EL (cell line): ENCODE measurements at places on chromosomes 6 and 20.

DNA sequence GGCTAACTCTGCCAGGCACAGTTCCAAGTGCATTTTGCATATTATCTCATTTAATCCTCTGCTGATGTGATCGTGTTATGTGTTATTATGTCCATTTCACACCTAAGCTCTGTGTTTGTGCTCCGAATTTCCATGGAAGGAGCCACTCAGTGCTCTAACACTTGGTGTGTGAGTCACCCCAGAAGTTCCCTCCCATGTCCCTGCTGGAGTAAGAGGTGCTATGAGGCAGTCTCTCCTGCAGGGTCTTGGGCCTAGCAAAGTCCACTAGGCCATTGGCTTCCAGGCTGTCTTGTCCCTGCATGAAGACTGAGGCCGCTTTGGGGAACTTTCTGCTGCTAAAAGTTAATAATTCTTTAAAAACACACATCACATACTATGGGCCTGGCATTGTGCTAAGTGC lies 405.9 kb upstream of the SULF2 start:
- DNase-seq: no peak

DNA sequence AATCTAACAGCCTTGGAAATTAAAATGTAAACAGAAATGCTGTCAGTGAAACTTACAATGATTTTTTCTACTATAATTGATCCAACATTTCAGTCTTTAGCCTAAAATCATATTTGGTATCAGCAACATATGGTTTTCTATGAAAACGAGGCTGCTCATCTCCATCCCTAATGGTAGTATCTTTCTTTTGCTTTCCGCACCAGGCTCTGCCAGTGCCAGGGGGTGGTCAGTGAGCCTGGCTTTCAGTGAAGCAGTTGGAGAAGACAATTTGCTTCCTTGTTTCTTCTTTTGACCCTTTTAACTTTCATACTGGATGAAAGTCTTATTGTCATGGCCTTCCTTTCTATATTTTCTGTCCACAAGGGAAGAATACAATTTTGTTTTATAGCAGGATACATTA lies 258.4 kb downstream of the ARID1B start:
- DNase-seq: no peak

GRCh38 chr20:40111282-40111681 lies 577.8 kb downstream of the MAFB start:
- DNase-seq: no peak

GRCh38 chr6:4370066-4370465 lies 234.7 kb upstream of the ECI2 start:
- peak; percentile 95 for DNase-seq

DNA sequence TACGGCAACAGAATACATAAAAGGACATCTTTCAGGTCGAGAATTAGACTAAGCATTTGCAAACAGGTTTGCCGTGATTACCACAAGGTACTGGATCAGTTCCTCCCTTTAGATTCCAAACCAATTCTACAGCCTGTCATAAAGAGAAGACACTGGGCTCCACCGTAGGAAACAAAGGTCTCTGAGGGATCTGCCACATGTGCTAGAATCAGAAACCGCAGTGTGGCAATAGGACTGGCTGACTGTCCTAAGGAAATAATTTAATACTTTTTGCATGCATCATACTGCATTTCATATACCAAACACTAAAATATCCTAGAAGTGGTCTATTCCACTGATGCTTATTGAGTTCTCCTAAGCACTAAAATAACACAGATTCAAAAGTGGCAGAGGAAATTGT lies 59.2 kb downstream of the POPDC3 start:
- peak; percentile 35 for DNase-seq

GRCh38 chr6:6875818-6876470 lies 231.8 kb upstream of the RREB1 start:
- DNase-seq: peak; percentile 88

DNA sequence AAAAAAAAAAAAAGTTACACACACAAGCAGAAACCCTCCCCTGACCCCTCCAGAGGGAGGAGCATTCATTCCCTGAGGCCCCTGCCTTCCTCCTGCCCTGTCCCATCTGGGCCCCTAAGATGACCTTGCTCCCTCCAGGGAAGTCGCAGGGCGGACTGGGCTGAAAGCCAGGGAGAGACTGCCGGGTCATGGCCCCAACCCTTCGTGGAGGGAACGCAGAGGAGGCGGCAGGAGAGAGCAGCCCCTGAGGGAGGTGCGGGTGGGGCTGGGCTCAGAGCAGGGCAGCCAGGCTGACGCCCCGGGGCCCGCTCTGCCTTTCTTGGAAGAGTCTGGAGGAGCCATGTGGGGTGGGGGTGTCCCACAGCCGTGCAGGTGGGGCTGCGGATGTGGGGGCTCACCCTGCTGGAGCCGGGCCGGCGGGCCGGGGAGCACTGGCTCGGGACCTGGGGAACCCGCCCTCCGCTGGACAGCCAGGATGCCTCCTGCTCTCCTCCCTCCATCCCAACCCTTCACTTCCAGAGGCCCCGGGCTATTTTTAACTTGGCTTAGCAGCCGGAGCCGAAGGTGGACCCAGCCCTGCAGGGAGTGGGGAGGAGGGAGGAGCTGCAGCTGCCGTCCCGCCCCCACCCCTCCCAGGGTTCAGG lies 15.0 kb upstream of the ABHD16B start:
- DNase-seq: peak; percentile 54

GRCh38 chr6:106913676-106914280 lies 60.8 kb downstream of the CD24 start:
- no peak for DNase-seq

DNA sequence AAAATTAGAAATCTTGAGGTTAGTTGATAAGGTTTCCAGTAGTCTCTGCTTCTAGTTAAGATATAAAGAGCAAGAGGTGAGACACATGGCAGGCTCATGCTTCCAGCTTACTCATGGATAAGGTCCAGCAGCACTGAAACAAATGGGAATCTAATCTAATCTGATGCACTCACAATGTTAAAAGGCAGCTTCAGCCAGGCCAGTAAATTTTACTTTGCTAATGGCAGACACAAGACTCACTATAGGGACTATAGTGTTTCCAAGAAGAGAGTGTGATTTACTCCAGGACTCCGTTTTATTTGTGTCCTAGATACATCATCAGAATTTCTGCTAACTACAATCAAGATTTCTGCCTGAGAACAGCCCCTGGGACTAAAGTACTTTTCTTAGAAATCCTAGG lies 324.8 kb downstream of the SMOC2 start:
- DNase-seq: no peak

DNA sequence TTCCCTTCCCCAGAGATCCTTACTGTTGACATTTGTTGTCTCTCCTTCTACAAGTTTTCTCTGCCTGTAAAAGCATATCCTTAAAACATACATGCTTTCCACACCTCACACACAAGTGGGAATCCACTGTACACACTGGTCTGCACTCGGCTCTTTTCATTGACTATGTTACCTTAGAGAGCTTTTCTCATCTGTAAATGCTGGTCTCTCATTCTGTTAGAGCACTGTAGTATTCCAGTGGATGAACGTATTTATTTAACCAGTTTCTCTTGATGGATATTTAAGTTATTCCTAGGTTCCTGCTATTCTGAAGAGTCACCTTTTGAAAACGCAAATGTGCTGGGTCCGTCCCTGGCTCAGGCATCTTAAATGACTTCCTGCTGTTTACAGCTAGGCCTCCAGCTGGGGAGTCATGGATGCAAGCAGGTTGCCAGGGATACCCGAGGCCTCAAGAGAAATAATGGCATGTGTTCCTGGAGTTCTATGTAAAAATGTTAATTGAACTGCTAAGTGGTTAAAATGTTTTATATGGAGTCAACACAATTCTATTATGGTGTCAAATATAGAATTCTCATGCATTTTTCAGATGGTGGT lies 61.1 kb upstream of the TGM3 start:
- DNase-seq: no peak

DNA sequence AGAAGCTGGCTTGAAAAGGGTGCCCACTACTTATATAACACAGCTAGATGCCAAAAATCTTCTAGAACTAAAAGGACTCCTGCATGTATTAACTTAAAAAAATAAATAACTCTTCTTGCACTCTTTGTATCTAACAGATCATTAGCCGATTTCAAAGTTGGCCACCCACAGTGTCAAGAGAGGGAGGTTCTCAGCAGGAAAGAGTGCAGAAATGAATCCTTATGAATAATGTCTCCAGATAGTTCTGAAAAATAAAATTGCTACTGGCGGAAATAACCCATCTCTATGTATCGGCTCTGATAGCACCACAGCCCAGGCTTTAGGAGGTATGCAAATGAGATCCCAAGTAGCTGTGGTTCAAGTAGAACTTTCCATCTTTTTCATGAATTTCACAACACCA lies 232.7 kb downstream of the PHF3 start:
- DNase-seq: no peak

DNA sequence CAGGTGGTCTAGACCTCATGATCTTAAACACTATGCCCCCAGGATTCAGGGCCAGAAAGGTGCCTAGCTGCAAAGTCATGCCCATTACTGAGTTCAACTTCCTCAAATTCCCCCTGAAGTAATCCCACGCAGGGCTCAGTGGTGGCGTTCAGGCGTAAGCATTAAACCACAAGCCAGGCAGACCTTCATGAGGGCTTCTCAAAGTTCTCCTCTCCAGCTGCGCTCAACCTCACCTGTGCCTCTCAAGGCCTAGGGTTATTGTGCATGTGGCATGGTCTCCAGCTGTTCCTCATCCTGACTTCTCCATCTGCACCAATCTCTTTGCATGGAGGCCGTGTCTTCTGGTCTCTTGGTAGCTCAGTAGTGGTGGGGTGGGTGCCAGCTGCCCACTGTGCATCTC lies 113.6 kb downstream of the TSHZ2 start:
- DNase-seq: no peak

- peak; percentile 78 for DNase-seq
These were observed 68.8 kb downstream of the CDC5L start for GRCh38 chr6:44456070-44456965.

DNA sequence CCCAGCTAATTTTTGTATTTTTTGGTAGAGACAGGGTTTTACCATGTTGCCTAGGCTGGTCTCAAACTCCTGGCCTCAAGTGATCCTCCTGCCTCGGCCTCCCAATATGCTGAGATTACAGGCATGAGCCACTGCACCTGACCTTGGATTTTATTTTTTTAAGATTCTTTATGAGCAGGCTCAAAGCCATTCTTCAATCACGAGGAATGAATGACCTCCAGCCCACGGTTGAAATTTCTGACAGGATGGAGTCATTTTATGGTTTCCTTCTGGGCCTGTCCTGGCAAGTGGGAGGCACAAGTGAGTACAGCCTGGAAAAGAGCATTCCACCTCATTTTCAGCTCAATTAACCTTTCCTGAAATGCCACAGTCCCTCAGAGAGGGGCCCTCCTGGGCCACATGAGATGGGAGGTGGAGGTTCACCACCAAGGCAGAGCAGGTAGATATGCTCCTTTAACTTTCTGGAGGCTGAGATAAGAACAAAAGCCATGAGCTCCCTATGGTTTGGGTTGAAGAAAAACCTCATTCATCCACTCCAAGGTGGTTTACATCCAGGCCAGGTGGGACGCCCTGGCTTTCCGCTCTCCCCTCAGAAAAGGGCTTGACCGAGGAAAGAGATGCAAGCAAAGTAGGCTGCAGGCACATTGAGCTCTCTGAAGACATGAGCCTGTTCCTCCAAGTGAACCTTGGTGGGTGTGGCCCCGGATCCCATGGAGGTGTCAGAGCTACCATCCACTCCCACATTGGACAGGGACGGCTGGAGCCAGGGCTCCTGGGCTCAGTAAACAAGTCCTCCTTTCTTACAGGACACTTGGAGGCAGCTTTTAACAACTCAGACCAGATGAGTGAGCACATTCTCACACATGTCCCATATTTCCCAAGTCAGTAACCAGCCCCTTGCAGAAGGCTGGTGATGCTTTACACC lies 208.5 kb upstream of the SSTR4 start:
- no peak for DNase-seq

DNA sequence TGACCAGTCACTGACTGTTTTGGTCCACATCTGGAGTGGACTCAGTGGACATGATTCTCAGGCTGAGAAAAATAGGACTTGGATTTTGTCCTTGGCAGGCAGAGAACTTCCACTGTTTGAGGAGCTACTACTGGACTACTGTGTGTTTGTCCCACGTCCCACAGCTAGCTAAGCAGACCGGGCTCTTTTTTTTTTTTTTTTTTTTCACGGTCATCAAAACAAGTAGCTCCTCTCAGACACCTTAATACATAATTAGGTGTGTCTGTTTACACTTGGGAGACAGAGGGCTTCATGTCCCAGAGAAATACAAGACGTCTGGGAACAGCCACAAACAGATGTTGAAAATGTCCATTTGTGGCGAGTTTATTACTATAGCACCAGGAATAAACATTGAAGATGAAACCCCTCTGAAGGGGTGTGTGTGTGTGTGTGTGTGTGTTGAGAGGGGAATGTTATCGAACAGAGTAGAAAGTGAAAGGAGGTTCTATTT lies 155.0 kb upstream of the SUPT3H start:
- no peak for DNase-seq

DNA sequence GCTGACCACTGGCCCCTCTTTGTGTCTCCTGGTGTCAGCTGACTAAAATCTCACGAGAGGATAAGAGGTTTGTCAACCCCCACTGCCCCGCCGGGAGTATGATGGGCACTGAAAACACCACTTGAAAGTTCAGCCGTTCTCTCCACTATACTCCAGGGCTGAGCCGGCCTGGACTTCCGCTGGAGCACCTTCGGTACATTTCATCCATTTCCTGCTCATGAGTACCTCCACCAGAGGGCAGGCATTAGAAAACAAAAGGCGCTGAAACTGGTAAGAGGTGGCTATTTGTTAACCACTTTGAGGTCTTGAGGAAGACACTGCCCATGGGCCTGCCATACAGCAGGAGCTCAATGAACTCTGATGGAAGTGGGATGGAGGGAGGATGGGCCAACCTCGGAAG lies 17.9 kb upstream of the ANKRD60 start:
- DNase-seq: peak; percentile 23
